ENCODE measurements at places on chromosomes 3 and 15. TPM values are rescaled to one million over a fixed set of nuclear protein-coding genes. Genes with fewer than 3 reads are reported as not detected.

CCRL2 gene
- total RNA-seq = 3.1 TPM

GATA2 gene
- total RNA-seq = 8.9 TPM

GALNT15 gene
- total RNA-seq = 11.1 TPM

RPN1 gene
- total RNA-seq = 139 TPM

CSPG5 gene
- total RNA-seq = 0.60 TPM

CMTM7 gene
- total RNA-seq = 8.0 TPM

A4GNT gene
- total RNA-seq = not detected

RAB6B gene
- total RNA-seq = 41.6 TPM

PLA2G4B gene
- total RNA-seq = 5.4 TPM

ZNF660 gene
- total RNA-seq = 2.5 TPM

THAP10 gene
- 3.6 TPM for total RNA-seq

DAZL gene
- not detected for total RNA-seq

ARGFX gene
- total RNA-seq = not detected

ASB14 gene
- total RNA-seq = not detected

ITIH1 gene
- not detected for total RNA-seq

ULK3 gene
- 41.4 TPM for total RNA-seq

TIMP4 gene
- 54.5 TPM for total RNA-seq

ACKR4 gene
- total RNA-seq = 2.1 TPM

TMOD2 gene
- 6.0 TPM for total RNA-seq

PIGB gene
- total RNA-seq = 7.5 TPM

OCA2 gene
- 0.09 TPM for total RNA-seq

Measured in left cardiac atrium (tissue), 4 donors.